ENCODE measurements at places on chromosomes 12 and 14.
A peak's percentile ranks its signal among the peaks of the same experiment; 100 is the strongest.

GRCh38 chr12:49895773-49896172 lies 7.9 kb downstream of the FAIM2 start:
- no peak for DNase-seq

- no peak for DNase-seq
These were observed 385.6 kb upstream of the OR4E1 start for GRCh38 chr14:22059201-22059600.

DNA sequence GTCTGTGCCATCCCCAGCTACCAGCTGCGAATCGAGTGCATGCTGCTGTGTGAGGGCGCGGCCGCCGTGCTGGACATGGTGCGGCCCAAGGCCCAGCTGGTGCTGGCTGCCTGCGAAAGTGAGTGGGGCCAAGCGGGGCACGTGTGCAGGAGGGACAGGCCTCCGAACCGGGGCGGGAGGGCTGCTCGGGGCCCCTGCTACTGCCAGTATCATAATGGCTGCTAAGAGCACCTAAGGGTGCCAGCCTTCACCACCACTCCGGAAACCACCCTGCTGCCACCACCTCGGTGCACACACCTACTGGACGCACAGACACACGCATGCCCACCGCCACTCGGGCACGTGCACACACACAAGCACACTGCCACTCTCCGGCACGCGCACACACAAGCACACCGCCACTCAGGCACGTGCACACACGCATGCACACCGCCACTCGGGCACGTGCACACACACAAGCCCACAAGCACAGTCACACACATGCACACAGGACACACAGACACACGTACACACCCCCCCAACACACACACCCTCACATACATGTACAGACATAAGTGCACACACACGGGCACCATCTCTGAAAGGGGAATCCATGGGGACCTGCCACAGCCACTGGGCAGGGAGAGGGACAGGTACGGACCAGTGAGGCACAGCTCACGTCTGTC lies 13.8 kb upstream of the ADSS1 start:
- no peak for DNase-seq

DNA sequence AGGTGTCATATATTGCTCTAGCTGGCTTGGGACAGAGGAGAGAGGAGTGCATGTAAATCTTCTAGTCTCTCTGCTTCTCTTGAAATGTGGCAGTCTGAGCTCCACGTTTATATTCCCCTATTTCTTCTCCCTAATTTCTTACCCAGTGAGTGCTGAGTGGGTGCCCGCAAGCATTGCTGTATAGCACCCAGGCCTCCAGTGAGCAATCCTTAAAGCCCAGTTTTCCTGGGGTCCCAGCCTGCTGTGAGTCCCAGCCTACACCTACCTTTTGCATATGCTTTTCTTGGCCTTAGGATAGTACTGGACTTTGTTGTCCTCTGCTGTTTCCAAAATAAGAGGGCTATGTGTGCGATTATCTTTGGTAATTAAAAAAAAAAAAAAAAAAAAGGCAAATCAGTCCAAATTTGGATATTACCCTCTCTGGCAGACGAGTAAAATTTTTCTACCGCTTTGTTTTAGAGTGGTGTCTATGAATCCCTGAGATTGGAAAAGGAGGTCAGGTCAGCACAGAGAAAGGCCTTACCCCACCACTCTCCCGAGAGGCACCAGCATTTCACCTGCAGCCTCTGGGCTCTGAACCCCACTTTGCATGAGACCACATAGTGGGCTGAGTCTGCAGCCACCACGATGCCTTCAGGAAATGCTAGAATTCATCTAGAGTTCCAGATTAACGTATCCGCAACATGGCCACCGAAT lies 1.1 kb downstream of the MGST1 start:
- no peak for DNase-seq

DNA sequence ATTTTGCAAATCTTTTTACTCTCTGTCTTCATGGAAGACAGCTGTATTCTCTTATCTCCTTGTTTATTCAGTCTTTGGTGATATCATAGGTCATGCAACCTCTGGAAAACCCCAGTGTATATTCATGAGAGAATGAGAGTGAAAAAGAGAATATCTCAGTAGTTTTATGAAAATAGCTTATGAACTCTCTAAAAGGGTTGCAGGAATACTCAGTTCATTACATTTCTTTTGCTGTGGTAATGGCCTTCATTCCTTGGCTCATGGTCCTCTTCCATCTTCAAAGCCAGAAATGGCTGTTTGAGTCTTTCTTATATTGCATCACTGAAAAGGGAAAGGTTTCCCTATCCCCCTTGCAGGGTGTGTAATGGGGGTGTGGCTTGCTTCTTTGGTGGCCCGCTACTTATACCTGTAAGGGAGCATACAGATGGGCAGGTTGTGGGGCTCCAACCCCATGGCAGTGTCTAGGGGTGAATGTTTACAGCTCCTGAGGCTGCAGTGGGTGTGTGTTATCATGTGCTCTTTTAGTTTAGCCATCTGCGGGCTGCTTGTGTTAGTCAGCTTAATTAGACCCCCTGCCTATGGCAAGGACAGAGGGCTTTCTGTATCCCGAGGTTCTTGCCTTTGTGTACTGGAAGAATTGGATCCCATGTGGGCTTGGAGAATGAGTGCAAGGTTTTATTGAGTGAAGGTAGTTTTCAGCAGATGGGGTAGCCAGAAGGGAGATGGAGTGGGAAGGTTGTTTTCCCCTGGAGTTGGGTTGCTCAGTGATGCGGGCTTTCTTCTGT lies 150.2 kb downstream of the CCDC91 start:
- DNase-seq = no peak

DNA sequence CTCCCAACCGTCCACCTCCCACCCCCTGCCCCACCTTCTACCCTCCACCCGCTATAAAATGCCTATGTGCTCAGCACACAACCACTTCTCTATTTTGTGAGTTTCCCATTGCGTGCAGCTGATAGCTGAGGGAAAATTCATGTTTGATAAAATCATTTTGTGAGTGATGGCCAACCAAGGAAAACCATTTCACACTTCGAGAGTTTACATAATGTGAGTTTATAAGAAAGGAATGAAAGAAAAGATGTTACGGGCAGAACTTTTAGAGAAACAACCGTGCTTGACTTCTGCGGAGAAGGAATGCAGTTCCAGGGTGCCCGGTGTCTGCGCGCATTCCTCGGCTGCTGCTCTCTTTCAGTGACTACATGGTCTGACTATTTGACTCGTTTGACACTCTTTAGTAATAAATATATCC lies 140.9 kb downstream of the EFCAB11 start:
- DNase-seq = peak; percentile 83

- DNase-seq = no peak
These were observed 279.9 kb upstream of the TBX3 start for GRCh38 chr12:114963846-114964245.

- no peak for DNase-seq
These were observed 343.5 kb downstream of the AACS start for GRCh38 chr12:125408718-125409117.

GRCh38 chr12:3207858-3208257 lies 130.7 kb downstream of the TSPAN9 start:
- DNase-seq = no peak

DNA sequence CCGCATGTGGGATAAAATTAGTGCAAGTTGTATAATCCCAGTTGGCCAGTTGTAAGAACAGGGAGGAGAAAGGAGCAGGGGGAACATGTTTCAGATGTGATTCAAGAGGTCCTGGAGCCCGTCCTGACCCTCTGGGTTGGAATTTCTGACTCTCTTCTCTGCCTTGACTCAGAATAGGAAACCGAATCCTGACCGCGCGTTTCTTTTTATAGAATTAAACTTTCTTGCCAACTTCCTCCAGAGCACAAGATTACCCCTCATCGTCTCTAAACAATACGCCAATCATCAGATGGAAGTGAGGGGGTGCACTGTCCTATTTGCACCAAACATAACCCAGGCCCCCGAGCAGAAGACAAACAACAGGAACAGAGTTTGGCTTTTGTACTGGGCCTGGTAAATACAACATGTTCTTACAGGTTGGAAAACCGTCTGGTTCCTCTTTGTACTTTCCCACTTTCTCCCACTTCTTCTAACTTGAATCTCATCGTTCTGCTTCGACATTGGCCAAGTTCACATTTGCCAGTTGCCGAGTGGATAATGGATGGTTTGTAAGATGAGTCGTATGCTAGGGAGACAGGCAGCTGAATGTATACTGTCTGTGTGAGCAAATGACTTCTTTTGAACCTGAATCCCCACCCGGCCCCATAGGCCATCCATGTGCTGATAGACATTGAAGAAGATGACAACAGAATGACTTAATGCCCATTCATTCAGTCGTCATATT lies 42.6 kb upstream of the MED13L start:
- DNase-seq = peak; percentile 90

DNA sequence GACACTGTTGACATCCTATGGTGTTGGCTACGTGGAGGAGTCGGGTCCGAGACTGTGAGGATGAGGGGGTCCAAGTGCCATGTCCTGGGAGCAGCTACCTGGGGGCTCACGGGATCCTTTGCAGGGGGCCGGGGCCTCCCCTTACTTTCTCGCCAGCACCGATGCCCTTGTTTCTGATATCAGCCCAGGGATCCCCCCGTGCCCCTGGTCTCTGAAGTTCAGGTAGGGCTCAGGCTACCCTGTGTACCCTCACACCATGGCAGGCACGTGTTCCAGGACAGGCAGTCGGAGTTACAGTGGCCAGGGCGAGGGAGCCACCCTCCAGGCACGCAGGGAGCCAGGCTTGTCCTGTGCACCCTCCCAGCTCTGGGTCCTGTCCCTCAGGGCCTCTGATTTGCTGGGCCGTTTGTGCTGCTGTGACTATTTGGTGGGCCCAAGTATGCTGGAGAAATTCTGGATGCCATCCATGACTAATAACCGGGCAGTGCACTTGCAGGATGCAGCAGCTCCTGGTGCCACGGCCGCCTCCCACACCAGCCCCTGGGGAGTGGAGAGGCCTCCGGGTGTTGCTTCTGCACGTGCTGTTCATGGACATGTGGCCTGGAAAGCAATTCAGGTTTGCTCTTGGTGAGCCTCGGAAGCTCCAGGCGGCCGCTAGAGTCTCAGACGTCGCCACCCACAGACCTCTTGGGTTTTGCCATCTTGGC lies 93.1 kb upstream of the SFSWAP start:
- no peak for DNase-seq

DNA sequence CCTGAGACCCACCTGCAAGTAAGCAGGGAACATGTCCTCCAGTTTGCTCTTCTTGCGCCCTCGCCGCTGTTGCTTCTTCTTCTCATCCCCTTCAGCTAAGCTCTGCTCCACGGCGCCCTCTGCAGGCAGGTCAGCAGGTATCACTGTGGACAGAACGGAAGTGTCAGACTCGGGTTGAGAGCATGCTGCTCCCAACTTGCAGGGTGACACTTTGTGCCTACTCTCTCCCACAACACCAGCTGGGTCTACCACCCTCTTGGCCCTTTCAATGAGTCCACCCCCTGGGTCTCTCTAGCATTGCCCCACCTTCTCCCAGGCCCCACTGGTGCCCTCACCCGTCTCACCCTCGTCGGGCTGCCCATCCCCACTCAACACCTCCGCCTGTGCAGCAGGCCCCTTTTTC lies 16.7 kb downstream of the KMT2D start:
- no peak for DNase-seq

GRCh38 chr14:37985826-37986470 lies 221.8 kb upstream of the SSTR1 start:
- no peak for DNase-seq

DNA sequence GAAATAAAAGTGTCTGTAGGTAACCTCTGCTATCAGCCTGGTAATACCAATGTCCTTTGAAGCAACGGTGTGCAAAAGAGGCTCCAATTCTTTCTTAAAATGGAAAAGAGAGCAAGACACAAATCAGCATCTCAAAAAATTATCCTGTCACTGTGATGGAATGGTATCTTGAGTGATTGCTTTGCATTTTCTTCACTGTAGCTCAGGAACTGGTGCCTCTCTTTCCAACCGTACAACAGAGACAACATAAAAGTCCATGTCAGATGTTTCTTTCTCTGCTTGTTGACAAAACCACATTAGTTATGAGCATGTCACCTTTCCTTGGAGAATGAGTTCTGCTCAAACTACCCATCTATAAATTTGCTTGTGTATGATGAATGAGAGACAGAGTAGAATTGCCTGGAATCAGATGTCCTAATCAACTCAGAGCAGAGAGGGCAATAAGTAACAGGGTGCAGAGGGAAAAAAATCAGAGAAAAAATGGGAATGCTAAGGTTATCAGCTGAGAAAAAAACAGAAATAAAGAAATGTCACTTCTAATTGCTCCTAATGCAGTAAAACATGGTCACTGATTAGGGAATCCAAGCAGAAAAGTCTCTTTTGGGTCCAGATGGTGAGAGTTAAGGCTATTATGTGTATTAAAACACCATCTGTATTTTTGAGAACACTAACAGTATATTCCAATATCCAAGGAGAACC lies 465.0 kb upstream of the ATP2B1 start:
- no peak for DNase-seq

DNA sequence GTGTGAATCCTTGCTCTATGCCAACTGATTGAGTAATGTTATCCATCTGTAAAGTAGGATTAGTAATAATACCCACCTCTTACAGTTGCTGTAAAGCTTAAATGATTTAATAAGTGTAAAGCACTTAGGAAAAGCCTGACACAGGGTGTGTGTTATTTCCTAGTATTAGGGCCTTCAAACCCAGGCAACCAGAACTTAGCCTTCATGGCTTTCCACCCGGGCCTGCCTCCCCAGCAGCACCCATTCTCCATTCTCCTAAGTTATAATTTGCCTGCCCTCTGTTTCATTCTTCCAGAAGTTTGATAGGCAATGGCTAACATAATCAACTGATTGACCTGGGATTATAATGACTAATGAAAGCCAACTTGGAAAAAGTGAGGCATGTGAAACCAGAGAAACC lies 20.4 kb upstream of the PDZRN4 start:
- no peak for DNase-seq
